ENCODE measurements at places on chromosomes 12 and 14.
A peak's percentile ranks its signal among the peaks of the same experiment; 100 is the strongest.

DNA sequence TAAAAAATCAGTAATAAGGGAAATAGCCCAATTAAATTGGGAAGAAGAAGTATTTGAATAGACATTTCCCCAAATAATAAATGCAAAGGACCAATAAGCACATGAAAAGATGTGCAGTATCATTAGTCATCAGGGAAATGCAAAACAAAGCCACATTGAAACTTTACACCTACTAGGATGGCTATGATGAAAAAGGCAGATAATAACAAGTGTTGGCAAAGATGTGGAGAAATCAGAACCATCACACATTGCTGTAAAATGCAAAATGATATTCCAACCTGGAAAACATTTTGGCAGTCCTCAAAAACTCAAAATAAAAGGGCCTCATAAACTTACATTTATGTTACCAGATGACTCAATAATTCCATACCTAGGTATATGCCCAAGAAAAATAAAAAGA, 131.1 kb upstream of the G2E3 start:
- DNase-seq: no peak

- no peak for DNase-seq
Observed at GRCh38 chr14:75835156-75835725, 146.6 kb downstream of the TGFB3 start.

GRCh38 chr14:90405755-90406154, 8.9 kb downstream of the CALM1 start:
- DNase-seq: no peak

GRCh38 chr12:91505006-91505405, 322.4 kb upstream of the DCN start:
- no peak for DNase-seq

GRCh38 chr12:89542912-89543592, 17.2 kb upstream of the POC1B start:
- DNase-seq: peak; percentile 32

DNA sequence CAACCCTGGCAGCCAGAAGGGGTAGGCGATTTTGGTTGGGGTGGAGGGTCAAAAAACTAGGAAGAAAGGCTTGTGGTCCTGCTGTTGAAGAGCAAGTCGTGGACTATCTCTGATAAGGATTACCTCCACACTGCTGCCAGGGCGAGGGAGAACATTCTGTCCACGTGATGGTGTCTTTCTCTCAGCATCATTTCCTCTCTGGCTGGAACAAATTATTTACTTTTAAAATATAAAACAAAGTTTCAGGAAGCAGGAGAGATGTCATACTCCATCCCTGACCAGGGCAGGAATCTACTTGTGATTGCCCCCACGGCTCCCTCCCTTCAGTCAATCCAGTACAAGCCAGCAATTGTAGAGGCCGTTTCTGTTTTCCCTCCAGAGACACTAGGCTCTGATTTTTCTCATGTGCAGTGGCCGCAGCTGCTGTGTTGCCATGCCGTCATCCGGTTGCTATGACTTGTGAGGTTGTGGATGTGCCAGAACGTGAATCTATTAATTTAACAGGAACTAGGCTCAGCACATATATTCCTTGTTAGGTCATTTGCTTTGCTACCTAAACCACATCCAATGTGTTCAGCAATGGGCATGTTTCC, 61.5 kb upstream of the PTGR2 start:
- DNase-seq: peak; percentile 73

DNA sequence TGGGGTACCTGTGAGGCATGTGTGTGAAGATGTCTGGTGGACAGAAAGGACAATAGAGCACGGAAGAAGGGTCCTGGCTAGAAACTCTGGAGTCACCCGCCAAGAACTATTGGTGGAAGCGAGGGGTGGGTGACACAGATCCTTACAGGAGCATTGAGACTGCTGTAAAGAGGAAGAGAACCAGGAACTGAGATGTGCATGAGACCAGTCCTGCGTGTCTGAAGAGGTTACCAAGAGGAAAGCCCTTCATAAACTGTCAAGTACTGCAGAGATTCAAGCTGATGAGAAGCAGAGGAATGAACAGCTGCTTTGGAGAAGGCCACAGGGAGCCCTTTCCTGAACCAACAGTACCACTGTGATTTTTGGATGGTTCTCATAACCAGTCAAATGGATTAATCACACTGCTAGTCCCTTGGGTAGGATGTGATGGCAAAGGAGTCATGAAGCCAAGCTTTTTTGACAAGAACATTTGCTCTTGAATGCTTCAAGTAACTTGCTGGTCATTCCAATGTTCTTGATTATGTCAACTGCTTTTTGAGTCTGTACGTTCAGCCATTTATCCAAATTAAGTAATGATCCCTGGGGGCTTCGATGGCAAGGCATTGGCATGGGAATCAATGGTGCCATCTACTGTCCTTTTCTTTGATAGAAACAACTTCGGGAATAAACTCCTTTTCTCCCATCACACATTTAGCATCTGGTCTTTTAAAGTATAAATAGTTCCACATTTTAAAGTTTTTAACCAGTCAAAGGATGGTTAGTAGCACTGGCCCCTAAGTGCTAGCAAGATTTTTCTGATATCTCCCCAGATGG, 42.9 kb downstream of the GPR135 start:
- no peak for DNase-seq

- no peak for DNase-seq
Observed at GRCh38 chr14:57199921-57200320, 68.8 kb downstream of the EXOC5 start.

GRCh38 chr14:33282331-33283230, 343.9 kb downstream of the NPAS3 start:
- no peak for DNase-seq

DNA sequence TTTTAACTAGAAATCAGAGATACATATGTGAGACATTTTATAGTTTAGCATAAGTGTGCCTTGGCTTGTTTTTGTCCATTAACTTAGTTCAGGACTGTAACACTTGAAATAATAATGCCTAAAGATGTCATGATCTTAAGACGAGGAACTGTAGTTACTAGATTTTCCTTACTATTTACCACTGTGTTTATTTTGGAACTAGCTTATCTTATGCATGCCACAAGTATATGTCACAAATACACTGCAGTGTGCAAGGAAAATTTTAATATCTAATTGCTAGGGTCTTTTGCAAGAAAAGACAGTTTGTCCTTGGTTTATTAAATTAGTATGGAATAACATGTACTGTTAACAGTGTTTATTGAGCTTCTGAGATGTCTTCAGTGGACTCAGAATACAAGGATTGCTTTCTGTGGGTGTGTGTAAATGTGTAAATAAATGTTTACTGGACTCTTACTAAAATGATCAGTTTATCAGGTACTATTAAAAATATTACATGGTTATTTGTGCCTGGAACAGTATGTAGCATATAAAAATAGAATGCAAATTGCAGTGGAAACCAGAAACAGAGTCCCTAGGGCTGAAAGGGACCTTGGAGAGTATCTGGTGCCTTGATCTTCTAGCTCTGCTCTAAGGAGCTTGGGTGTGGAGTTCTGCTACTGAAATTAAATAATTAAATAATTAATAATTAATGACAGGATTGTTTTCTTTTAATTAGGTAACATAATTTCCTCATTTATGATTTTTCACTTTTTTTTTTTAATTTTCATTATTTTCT, 58.1 kb downstream of the FGD4 start:
- DNase-seq: no peak

DNA sequence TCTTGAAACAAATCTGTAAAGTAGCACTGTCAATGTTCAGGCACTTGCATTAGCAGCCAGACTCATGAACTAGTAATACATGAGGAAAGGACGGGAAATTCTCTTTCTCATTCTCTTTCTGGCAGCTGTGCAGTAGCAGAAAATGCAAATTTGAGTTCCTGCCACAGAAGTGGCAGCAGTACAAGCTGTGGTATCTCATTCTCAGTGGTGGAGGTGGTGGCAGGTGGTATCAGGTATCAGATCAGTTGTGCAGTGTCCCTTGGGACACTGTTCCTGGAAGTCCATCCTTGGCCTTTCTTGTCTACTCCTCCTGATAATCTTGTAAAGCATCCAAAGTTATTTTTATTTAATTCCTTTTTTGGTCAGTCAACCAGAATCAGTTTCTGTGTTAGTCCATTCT, 103.0 kb downstream of the C12orf42 start:
- no peak for DNase-seq

DNA sequence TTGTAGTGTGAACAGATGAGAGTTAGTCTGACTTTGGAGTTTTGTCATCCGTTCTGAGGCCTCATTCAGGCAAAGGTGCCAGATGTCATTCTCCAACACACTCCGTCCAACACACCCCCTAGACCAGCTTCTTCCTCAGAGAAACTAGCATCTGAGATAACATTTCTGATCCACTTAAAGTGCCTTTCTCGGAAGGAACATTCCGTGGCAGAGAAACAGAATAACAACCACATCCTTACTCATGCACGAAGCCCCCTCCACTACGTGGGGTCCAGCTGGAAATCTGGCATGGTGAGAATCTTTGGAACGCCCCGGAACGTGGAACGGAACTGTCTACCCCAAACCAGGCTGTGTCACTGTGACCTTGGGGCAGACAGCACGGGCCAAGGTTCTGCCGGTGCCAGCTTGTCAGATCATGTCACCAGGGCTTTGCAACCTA, 17.0 kb upstream of the BCL7A start:
- DNase-seq: no peak

DNA sequence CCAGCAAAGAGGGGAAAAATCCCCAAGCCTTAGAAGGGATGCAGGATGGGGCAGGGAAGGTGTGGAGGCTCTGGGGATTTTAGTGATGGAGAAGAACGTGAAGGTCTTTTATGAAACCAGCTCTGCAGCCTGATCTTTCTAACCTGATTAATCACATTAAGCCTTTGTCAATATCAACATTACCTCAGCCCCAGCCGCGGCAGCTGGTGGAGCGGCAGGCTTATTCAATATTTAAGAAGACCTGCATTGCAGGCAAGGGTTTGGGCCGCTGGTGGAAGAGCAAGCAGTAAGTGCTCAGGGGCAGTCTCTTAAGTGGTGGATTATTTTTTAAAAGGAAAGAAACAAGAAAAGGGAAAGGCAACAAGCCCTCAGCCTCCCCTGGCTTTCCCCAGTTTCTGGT, 16.6 kb downstream of the RPH3A start:
- DNase-seq: no peak

DNA sequence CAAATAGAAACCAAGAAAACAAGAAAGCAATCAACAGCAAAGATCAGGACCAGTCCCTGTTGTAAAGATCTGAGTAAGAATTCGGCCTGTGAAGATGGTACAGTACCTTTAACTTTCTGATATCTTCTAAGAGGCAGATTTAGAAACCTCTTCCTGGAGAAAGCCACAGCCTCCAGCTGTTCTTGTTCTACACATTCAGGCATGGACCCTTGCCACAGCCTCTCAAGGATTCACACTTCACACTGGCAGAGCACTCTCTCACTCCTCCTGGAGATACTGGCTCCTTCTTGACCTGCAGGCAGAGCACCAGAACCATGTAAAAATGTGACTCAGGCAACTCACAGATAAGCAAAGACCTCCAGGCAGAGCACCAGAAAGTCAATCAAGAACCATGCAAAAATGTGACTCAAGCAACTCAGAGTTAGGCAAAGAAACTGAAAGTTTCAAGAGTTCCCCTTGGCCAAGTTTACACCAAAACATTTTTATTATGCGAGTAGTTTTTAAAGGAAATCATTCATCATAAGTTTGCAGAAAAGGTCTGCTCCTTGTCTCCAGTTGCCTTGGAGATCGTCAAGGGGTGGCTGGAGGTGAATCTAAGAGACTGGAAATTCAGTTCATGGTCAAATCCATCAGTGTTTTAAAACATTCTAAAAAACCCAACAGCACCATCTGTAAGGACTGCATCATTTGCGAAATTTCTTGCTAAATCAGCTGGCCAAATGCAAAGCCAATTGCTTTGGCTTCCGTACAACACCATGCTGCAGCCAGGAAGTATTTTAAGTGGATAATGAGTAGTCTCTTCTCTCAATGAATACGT, 119.3 kb upstream of the MDM1 start:
- DNase-seq: no peak

All from left ventricle myocardium superior (tissue), 1 donor.